ENCODE measurements at places on chromosomes 1 and 21.

DNA sequence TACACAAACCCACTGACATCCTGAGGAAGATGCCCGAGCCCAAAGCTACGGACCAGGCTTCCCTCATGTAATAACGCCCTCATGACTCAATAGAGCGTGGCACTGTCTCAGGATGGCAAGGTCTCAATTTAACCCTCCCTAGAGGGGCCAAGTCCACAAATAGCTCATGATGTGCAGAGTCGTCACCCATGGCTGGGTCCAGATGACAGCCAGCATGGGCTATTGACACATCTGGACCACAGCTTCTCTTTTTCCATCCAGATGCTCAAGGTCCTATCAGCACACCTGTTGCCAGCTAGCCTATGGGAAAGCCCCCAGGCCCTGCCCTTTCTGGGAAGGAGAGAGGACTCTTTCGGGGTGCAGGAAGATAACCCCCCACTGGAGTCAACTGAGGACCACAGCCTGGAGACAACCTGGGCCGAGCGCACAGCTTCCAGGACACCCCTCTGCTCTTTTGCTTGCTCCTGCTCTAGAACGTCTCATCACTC, 2.8 kb downstream of the LAPTM5 start:
- no peak for DNase-seq

DNA sequence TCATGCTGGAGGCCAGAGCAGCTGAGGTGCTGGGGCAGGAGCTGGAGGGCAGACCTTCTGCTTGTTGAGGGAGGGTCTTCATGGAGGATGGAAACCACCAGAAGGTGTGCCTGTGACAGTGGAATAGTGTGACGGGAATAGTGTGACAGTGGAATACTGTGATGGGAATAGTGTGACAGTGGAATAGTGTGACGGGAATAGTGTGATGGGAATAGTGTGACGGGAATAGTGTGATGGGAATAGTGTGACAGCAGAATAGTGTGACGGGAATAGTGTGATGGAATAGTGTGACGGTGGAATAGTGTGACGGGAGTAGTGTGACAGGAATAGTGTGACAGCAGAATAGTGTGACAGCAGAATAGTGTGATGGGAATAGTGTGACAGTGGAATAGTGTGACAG, 325.1 kb downstream of the HHAT start:
- no peak for DNase-seq

DNA sequence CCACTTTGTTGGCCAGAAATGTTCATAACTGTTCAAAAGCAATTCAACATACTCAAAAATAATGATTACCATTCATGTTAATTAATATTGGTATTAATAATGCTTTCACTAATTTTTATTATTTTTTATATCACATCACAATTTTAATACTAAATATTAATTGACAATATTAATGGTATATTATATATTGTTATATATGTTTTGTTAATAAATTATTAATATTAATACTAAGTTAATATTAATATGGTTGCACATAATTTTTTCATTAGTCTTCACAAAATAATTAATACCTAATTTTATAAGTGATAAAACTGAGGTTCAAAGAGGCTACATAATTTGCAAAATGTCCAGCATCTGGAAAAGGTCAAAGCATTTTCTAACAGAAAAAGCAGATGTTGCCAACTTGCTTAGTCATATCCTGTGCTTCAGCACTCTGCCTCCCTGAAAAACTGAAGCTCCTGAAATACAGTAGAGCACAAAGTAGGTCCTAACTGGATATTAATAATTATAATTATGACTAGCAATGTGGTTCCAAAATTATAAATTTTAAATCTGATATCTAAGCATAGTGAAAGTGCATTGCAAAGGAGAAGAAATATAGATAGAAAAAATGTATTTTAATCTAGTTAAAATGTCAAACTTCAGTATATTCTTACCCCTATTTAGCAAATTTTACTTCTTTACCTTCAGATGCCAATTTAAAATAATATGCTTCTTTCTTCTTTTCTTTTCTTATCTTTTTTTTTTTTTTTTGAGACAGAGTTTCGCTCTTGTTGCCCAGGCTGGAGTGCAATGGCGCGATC, 123.2 kb upstream of the TNFSF4 start:
- peak; percentile 29 for DNase-seq

GRCh38 chr1:173447224-173447623, 29.9 kb upstream of the PRDX6 start:
- DNase-seq: no peak

DNA sequence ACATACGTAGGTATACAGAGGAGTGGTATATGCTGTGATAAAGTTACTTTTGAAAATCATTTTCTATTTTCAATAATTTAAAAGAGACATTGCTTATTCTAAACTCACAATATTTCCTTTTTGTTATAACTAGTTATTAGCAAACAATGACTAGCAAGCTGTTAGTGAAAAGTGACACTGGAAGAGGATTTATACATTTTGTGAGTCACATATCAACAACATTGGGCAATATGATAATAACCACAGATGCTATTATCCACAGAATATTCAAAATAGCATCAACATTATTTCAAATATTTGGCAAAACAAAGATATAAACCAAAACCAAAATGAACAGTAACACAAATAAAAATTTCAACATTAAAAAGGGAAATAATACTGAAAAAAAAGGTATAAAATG, 104.0 kb upstream of the HP1BP3 start:
- no peak for DNase-seq

DNA sequence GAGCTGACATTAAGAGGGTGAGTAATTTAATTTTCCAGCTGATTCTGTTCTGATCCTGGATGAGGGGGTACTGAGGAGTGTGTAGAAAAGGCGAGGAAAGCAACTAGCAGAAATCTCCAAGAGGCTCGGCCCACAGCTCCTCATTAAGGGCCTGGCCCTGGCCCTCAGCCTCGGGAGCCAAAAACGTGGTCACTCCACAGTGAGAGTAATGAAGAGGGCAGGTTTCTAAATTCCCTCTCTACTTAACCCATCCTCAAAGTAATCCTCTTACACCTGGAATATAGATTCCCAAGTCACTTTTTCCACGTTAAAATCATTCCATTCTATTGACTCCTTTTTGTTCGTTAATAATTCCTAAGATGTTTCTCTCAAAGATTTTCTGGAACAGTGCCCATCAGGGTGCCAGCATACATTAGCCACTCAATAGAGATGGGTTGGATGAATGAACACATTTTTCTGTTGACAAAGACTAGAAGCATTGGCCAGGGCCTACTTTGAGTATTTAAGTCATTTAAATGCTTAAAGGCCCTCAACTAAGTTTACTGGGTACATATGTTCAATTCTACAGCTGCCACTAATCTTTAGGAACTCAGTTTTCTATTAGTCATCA, 1.1 kb upstream of the COL11A1 start:
- no peak for DNase-seq

- no peak for DNase-seq
Observed at GRCh38 chr1:19089524-19089923, 120.5 kb downstream of the UBR4 start.

DNA sequence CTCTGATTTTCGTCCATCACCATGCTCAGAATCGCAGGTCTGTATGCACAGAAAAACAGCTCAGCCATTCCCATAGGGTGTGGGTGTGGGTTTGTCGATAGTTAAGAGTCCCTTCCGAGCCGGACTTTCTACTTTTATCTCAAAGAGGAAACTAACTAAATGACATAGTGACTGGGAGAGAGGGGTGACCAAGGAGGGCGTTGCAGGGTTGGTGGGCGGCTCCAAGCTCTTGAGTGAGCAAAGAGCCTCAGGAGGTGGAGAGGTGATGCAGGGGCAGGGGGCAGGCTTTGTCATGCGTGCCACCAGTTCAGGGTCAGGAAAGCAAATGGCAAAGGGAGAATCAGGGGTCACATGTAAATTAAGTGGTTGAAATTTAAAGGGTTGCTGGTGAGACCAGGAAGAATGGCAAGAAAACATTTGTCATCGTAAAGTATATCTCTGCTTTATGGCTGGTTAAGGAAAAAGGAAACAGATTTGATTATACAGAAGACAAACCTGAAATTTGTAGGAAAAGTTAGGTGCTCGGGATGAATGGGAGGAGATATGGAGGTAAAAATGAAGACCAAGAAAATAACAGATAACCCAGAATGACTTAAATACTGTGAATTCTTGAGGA, 249.0 kb downstream of the SETD4 start:
- no peak for DNase-seq

DNA sequence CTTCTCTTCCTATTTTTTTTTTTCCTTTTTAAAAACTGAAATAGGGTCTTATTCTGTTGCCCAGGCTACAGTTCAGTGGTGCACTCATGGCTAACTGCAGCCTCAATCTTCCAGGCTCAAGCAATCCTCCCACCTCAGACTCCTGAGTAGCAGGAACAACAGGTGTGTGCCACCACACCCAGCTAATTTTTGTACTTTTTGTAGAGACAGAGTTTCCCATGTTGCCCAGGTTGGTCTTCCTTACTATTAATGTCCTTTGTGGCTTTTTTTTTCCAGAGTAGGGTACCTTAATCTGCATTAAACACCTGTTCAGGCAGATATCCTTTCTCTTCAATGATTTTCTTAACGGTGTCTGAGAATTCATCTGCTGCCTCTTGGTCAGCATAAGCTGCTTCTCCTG, 4.3 kb upstream of the KTI12 start:
- DNase-seq: no peak

DNA sequence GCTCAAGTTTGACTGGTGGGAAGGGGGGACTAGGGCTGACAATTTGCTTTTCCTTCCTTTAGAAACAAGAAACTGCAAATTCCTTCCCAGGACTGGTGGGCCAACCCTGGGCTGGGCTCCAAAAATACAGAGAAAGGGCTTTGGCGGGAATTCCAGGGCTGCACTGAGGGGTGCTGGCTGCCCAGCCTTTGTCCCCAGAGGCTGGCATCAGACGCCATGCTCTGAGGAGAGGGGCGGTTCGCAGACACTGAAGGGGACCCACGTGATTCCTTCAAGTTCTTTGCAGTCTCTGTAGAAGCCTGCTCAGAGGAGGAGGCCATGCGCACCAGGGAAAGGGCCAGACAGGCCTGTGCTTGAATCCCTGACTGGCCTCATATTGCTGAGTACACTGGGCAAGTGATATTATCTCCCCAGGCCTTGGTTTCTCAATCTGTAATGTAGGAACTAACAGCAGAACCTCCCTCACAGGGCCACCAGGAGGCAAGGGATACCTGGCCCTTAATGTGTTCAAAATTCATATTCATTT, 119.5 kb downstream of the EPHB2 start:
- DNase-seq: no peak

DNA sequence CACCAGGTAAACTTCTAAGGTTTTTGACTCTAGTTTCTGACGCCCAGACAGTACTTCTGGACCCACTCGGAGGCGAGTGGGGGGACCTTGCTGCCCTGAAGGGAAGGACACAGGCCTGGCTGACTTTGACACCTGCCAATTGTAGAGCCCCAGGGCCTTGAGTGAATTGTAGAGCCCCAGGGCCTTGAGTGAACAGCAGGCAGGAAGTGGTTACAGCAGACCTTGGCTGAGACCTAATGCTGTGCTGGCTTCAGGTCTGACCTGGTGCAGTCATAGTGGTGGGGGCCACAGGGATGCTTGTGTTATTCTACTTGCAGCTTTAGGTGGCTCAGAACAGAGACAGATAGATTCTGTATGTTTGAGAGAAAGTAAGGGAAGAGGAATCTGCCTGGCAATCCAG, 344.3 kb downstream of the DUSP10 start:
- DNase-seq: no peak

GRCh38 chr21:42413093-42413492, 9.4 kb downstream of the UBASH3A start:
- no peak for DNase-seq

DNA sequence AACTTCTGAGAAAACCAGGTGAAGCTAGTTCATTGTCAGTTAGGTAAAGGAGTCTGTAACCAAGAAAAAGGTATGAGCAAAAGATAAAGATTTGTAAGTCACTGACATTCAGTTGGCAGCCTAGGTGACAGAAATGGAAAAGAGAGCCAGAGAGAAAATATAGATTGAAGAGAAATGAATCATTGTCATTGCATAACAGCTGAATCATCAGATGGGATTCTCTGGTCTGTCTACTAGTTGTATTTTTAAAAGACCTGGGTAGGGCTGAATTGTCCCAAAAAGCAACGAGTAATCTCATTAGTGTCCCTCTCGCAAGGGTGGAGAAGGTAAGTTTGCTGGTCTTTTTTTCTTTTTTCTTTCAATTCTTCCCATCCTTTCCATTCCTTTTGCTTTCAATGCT, 36.6 kb downstream of the PTGS2 start:
- DNase-seq: no peak

DNA sequence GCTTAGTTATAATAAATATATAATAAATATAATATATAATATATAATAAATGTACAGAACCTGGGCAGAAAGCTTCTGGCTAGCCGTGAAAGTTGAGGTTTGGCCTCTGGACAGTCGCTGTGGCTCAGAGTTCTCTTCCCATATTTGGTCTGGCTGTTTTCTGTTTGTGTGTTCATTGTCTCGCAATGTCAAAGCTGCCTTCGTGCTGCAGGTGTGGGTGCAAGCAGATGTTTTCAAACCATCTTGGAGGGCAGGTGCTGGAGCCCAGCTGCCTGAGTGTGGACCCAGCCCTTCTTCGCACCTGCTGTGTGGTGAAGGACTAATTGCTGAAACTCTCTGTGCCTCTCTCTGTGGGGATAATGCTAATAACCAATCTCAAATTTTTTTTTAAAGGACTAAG, 3.6 kb upstream of the CSTB start:
- DNase-seq: no peak

GRCh38 chr21:32884062-32884461, 112.5 kb upstream of the PAXBP1 start:
- DNase-seq: no peak

DNA sequence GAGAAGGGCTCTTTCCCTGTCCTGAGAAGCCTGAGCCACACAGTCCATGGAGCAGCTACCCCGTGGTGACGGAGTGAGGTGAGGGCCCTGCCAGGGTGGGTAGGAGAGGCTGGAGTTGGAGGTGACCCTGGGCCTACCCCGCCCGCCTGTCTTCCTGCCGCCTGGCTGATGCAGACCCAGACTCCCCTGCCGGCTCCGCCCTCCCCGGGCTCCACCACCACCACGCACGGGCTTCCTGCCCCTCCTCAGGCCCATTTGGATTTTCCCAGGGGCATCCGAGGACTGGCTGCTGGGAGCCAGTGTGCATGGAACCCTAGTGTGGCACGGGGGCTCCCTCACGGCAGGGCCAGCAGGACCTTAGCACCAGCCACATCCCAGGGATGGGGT, 32.5 kb downstream of the PODN start:
- DNase-seq: no peak

- no peak for DNase-seq
Observed at GRCh38 chr1:92933459-92933858, 27.8 kb downstream of the DIPK1A start.

- DNase-seq: no peak
Observed at GRCh38 chr1:9260059-9260766, 25.6 kb downstream of the H6PD start.

DNA sequence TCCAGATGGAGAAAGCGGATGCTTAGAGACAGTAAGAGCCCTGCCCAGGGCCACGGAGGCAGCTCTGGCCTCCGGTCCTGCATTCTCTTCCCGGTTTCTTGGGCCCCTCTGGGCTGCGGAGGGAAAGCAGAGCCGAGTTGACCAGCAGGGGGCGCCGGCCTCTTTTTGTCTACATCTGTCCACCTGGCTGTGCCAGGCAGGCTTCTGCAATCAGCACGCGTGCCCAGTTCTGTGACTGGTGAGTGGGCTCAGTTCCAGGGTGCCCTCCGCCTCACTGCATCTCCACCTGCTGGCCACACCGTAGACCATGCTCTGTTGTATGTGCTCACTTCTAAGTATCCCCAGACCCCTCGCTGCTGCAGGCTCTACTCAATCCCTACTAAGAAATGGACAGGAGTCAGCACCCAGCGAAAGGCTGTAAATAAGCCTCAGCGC, 6.7 kb upstream of the HUNK start:
- DNase-seq: peak; percentile 32

- DNase-seq: no peak
Observed at GRCh38 chr1:1345384-1345783, 3.8 kb downstream of the DVL1 start.

Measured in AG09319 (cell line).